ENCODE measurements at places on chromosomes 3 and 15. TPM values are rescaled to one million over a fixed set of nuclear protein-coding genes. Genes with fewer than 3 reads are reported as not detected.

The SCN11A gene
- total RNA-seq = 0.05 TPM

The MELTF gene
- 3.9 TPM for total RNA-seq

The GRM2 gene
- 0.96 TPM for total RNA-seq

The IL1RAP gene
- total RNA-seq = 31.6 TPM

The UPK1B gene
- not detected for total RNA-seq

The GOLGA6B gene
- total RNA-seq = not detected

The SLC28A1 gene
- not detected for total RNA-seq

The SSUH2 gene
- not detected for total RNA-seq

The DCBLD2 gene
- 2.3 TPM for total RNA-seq

The NPRL2 gene
- total RNA-seq = 43.7 TPM

The LRRC2 gene
- not detected for total RNA-seq

The PPM1L gene
- 2.7 TPM for total RNA-seq

The IQCH gene
- total RNA-seq = 0.88 TPM

The ALDH1A2 gene
- total RNA-seq = not detected

The MAP1A gene
- 2.2 TPM for total RNA-seq

The SAMMSON gene
- total RNA-seq = not detected

The WNT5A gene
- total RNA-seq = not detected

The IL17RD gene
- total RNA-seq = not detected

The TMEM108 gene
- not detected for total RNA-seq

The LRRC3B gene
- total RNA-seq = not detected

All from activated T-helper 1 cell treated with anti-CD3 and anti-CD28 coated beads, Interleukin-12 subunit alpha, Interleukin-12 subunit beta, Interleukin-2, Interleukin-4 antibody, amounts not matched to agents 30 ng/mL and 10 ng/mL and 1 ng/mL, durations not matched to agents 14 hours and 24 hours and 36 hours (primary cell).